ENCODE measurements at places on chromosomes 2 and 18. TPM values are rescaled to one million over a fixed set of nuclear protein-coding genes. Genes with fewer than 3 reads are reported as not detected.

DSG1 gene
- not detected for total RNA-seq

PID1 gene
- total RNA-seq = not detected

BCL2 gene
- 62.8 TPM for total RNA-seq

MAPK4 gene
- total RNA-seq = not detected

TGFA gene
- 0.25 TPM for total RNA-seq

ZCCHC2 gene
- 28.9 TPM for total RNA-seq

CROCC2 gene
- not detected for total RNA-seq

STON1 gene
- 0.80 TPM for total RNA-seq

DUSP2 gene
- 279 TPM for total RNA-seq

PLB1 gene
- 1.4 TPM for total RNA-seq

PUS10 gene
- 9.5 TPM for total RNA-seq

PLGLB1 gene
- 1.6 TPM for total RNA-seq

GULP1 gene
- not detected for total RNA-seq

NOL4 gene
- total RNA-seq = not detected

PRKAG3 gene
- not detected for total RNA-seq

RUFY4 gene
- 2.0 TPM for total RNA-seq

GKN2 gene
- not detected for total RNA-seq

HS6ST1 gene
- total RNA-seq = 16.1 TPM

DNAJB2 gene
- total RNA-seq = 43.8 TPM

LRRC30 gene
- total RNA-seq = not detected

SP3 gene
- 84.7 TPM for total RNA-seq

NEURL3 gene
- total RNA-seq = 0.16 TPM

VSNL1 gene
- total RNA-seq = not detected

TUBA4B gene
- total RNA-seq = not detected

KLHL14 gene
- total RNA-seq = 0.20 TPM

BOLL gene
- not detected for total RNA-seq

EMILIN1 gene
- 0.76 TPM for total RNA-seq

ARMC9 gene
- 5.1 TPM for total RNA-seq

MYO3B gene
- total RNA-seq = 0.08 TPM

TMEM185B gene
- total RNA-seq = 23.2 TPM

C1D gene
- 34.1 TPM for total RNA-seq

TMEFF2 gene
- total RNA-seq = not detected

SLC16A14 gene
- 1.0 TPM for total RNA-seq

PSTPIP2 gene
- 21.6 TPM for total RNA-seq

MAL gene
- total RNA-seq = 52.9 TPM

CYBRD1 gene
- 0.52 TPM for total RNA-seq

KIAA2012 gene
- not detected for total RNA-seq

PKDCC gene
- not detected for total RNA-seq

TNS1 gene
- 0.89 TPM for total RNA-seq

LONRF2 gene
- total RNA-seq = not detected

GPBAR1 gene
- total RNA-seq = 0.24 TPM

SERPINB5 gene
- not detected for total RNA-seq

POTEC gene
- not detected for total RNA-seq

REG3G gene
- total RNA-seq = not detected

PASK gene
- total RNA-seq = 68.5 TPM

COL4A4 gene
- total RNA-seq = not detected

CXCR4 gene
- total RNA-seq = 57.7 TPM

ATP5MC3 gene
- 484 TPM for total RNA-seq

UNC80 gene
- not detected for total RNA-seq

SCYGR1 gene
- total RNA-seq = not detected

All from activated naive CD8-positive, alpha-beta T cell treated with anti-CD3 and anti-CD28 coated beads for 36 hours (primary cell).